ENCODE measurements at places on chromosomes 2 and 18.

- no peak for DNase-seq
These were observed 33.2 kb downstream of the KCNS3 start for GRCh38 chr2:17911491-17912260.

DNA sequence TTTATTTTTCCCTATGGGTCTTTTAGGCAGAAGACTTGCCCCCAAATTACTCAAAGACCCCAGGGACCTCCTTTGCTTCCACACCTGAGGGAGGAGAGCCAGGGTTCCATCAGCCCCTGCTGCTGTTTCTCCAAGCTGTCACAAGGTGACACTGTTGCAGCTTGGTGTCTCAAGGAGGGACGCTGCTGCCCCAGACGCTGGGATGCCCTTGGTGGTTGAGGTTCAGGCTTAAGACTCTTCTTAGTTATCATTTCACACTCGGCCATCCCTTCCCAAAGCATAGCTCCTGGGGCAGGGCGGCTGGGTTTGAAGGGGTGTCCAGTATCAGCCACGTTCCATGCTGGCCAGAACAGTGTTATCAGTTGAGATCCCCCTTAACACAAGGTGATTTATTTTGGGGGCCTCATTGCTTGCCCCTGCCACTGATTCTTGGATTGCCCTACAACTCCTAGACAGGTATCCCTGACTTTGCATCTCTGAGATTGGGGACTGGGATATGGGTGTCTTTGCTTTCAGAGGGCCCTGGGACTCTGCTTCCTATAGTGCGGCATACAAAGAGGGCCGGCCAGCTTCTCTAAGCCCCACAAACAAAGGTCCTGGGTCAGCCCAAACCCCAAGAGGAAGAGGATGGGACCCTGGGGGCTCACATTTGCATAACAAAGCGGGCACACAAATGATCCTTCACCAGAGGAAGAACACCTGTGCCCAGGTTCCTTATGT, 22.7 kb downstream of the GPR55 start:
- peak; percentile 74 for DNase-seq

GRCh38 chr2:207779523-207779922, 9.8 kb upstream of the FZD5 start:
- DNase-seq, result no peak

DNA sequence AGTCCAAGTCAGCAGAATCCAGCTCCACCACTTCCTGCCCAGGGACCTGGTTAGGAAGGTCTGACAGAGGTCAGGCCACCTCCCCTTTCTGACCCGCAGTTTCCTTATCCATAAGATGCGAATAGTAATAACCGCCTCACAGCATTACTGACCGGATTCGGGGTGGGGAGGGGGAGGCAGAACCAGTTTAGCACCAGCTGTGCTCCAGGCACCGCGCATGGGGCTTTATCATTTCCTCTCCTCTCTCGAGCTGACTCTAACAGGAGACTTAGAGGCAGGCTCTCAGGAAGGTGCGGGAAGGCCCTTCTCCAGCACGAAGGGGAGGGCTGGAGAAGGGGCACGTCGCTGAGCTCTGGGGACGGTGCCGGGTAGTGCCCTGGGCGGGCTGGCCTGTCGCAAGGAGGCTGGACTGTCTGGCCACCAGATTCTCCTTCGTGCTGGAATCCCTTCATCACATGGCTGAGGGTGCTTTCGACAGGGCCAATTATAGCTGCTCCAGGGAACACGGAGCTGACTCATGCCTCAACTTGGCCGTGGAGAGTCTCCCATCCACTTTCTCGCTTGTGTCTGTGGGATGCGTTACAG, 5.7 kb downstream of the EHD3 start:
- no peak for DNase-seq

DNA sequence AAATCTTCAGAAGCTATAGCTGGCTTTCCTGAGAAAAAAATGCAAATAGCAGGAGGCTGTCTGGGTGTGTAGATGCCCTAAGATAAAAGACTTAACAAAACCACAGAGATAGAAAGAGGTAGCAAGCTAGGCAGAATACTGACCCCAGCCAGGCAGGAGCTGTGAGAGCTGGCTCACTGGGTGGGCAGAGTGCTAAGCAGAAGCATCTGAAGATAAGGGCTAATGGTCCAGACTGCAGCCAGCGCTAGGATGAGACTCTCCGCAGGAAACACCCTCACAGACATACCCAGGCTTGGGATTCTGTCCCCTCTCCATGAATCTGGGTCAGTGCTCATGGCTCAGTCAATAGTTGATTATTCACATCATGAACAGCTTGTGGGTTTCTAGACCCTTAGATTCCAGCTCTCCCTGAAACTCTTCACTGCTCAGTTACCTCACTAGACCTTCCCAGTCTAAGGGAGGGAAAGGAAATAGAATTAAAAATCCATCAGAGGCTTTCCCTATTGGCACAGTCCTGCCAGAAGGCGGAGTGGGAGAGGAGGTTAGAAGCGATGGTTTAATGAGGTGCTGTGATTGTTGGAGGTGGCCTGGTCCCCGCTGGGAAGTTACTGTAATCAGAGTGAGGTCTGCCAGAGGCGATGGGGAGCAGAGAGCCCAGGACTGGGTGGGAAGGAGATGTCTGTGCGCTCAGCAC, 21.4 kb upstream of the CCBE1 start:
- DNase-seq, result peak; percentile 68

DNA sequence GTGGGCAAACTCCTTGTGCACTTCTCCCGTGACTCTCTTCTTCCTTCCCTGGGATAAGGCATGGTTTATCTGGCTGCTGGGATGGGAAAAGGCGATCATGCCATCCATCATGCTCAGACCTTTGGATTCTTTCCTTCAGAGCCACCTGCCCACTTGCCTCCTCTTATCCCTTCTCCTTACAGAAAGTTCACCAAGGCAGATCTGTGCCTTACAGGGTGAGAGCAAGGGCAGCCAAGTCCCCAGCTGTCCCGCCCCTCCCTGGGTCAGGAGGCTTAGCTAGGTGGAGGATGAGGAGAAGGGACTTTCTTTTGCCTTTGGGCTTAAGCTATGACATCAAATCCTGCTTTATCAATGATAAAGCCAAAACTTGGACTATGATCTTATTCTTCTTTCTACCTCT, 47.6 kb downstream of the KCNE4 start:
- DNase-seq, result no peak

GRCh38 chr2:41903474-41904135, 144.2 kb upstream of the PKDCC start:
- DNase-seq, result no peak

DNA sequence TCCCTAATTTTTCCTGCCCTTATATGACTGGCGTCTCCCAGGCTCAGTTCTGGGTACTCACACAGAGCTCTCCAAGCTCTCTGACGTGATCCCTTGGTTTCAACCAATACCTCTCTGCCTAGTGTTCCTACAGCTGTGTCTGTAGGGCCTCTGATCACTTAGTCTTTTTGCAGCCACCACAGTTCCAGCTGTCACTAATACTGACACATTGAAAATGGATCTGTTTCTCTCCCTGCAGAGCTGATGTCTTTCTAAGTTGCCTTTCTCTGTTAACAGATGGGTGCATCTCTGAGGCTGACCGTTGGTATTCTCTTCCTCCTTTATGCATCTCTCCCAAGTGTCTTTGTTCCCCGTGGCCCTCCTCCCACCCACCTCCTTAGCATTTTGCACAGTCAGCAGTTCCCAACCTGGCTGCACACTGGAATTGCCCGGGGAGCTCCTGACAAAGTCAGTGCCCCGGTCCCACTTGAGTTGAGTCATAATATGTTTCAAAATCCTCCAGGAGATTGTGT, 62.5 kb downstream of the CERS6 start:
- DNase-seq, result peak; percentile 45

DNA sequence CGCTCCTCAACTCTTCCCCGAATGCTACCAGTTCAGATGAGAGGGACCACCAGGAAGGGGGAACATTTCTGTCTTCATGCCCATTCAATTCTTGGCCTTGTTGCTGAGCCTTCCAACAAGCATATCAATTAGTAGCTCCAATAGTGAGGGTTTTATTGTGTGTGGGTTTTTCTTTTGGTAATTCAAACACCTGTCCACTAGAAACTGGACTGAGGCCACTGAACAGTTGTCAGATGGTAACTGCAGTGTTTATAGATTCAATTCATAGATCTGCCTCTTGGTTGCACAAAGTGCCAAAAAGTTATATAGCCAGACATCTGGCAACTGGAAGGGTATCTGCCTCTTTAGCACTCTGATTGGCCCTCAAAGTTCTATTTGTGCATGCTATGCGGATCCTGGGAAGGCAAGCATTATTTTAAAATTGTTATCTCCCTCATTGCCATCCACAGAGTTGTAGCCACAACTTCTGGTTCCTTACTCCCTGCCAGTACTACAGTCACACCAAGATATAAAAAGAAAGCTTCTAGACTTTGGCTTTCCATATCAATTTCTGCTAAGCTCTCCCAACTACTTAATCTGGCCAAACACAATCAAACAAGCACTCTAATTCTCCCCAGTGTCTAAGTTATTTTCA, 83.3 kb upstream of the ZNF521 start:
- DNase-seq, result no peak

DNA sequence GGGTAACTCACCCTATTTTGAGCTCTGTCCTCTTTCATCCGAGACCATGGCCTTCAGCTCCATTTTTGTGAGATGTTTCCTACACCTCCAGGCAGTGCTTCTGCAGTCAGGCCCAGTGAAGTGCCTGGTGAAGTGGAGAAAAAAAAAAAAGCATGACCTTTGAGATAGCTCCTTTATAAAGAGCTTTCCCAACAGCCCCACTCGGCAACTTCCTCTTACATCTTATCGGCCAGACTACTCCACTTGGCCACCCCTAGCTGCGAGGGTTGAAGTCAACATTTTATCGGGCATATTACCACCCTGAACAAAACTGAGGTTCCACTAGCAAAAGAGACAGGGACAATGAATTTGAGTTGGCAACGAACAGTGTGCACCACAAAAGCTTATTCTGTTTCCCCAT, 124.8 kb upstream of the RNF152 start:
- DNase-seq, result no peak

DNA sequence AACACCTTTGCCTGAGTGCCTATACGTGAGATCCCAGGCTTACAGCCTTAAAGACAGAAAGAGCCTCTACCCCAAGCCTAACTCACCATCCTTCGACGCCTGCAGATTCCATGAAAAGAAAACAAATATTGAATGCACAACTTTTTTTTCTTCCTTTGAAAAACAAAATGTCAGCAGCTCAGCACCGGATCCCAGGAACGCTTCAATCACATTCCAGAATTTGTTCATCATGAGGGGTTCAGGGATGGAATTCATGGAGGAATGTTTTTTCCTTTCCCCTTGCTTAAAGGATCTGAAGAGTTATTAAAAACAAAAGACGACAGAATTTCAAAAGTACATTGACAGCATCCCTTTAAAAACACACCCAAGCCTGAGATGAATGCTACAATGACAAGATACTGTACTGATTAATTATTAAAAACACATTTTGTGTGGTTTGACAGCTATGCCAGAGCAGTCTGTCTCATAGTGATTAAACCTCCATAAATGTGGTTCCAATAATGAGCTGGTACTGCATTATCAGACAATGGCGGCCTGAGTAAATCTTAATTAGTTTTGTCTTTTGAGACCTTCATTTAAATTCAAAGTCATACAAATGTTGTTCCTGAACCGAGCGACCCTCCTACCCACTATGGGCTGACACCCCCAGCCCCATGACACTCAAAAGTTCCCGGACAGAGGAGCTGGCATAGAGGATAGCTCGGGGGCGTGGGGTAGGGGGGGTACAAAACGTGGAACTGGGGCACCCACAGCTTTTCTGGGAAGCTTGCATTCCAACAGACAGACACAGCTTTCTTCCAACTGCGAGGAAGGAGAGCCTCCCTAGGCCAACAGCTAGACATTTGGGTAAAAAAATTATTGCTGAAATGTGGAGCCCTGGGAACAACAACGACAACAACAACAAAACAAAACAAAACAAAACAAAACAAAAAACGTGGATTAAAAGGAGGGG, 227.5 kb downstream of the TTC32 start:
- DNase-seq, result no peak

DNA sequence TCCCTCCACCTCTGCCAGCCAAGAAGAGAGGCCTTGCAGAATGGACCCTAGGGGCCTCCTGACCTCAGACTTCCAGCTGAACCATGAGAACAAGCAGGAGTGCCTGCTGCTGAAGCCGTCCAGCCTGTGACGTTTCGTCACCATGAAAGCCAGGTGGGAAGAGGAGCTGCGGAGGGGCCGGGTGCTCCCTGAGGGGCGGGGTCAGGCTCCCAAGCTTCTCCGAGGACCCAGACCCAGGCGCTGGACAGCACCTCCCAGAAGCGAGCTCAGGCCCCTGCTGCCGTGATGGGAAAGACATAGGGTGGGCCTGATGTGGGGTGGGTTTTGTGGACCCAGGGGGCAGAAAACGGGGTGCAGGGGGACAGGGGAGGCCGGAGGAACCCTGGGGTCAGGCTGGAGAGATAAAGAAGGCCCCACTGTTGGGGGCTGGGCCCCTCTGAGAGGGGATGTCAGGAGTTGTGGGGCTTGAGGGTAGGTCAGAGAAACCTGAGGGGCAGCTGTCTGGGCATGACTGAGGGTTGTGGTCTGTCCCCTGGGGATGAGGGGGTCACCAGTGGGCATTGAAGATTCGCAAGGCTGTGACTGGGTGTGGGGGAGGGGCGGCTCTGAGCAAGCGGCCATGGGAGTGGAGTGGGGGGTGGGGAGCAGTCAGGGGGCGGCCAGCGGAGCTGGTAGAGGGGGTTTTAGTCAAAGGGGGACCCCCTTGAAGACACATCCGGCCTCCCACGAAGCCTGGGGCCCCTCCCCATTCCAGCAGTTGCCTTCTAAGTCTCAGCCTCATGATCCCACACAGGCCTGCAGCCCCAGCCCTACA, 73.4 kb upstream of the ODC1 start:
- peak; percentile 42 for DNase-seq

GRCh38 chr2:108239786-108240185, at the start of gene SULT1C3:
SULT1C3 (plus strand) TSS chr2:108239968; CDS start chr2:108247195, 7,227 bp downstream.
- DNase-seq, result no peak

DNA sequence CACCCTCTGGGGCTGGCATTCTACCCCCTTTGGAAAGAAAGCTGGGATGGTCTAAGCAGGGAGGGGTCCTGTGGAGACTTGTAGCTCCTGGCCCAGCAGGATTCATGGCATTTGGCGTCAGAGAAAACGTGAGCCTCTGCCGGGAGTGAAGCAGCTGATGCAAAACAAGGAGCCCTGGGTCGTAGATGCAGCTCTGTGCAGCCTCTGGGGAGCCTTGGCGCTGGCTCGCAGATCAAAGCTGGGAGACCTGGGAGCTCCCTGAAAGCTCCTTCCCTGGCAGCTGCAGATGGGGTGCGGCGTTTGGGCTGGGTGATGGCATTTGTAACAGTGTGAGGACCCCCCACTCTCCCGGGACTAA, 148.3 kb downstream of the KLHL29 start:
- no peak for DNase-seq

- no peak for DNase-seq
These were observed 267.0 kb downstream of the STK39 start for GRCh38 chr2:167980439-167980838.

- DNase-seq, result no peak
These were observed 41.6 kb downstream of the MGAT5 start for GRCh38 chr2:134295441-134295840.

DNA sequence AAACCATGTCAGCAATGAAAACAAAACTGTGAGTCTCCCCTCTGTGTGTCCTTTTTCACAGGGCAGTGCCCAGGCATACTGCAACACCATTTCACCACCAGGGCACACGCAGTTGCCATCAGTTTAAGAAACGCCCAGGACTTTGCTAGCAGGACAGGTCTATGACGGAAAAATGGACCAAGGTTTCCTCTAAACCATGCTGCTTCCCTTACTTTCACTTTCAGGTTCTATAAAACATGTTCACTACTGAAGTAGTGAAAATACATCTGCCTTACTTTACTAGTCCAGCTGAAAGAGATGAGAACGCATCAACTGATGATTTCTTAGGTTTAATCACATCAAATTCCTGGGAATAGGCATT, 110.5 kb downstream of the TCF4 start:
- no peak for DNase-seq

Measured in SK-N-DZ (cell line).